CD4-positive, alpha-beta T cell treated with Interleukin-17A for 1 hour (primary cell): ENCODE measurements at places on chromosomes 5 and 9.

GRCh38 chr9:102047549-102047948 is 309.1 kb upstream of the GRIN3A start:
- no peak for DNase-seq

DNA sequence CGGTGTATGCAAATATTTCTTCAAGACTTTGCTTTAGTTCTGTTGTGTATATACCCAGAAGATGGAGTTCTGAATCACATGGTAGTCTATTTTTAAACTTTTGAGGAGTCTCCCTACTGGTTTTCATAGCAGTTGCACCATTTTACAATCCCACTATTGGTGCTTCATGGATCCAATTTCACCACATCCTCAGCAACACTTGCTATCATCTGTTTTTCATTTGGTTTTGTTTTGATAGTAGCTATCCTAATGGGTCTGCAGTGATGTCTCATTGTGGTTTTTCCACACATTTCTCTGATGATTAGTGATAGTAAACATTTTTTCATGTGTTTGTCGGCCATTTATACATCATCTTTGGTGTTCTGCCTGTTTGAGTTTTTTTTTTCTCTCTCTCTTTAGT is 1339.3 kb downstream of the EFNA5 start:
- DNase-seq: no peak

GRCh38 chr5:16865151-16865550 is 70.9 kb downstream of the MYO10 start:
- DNase-seq: no peak

DNA sequence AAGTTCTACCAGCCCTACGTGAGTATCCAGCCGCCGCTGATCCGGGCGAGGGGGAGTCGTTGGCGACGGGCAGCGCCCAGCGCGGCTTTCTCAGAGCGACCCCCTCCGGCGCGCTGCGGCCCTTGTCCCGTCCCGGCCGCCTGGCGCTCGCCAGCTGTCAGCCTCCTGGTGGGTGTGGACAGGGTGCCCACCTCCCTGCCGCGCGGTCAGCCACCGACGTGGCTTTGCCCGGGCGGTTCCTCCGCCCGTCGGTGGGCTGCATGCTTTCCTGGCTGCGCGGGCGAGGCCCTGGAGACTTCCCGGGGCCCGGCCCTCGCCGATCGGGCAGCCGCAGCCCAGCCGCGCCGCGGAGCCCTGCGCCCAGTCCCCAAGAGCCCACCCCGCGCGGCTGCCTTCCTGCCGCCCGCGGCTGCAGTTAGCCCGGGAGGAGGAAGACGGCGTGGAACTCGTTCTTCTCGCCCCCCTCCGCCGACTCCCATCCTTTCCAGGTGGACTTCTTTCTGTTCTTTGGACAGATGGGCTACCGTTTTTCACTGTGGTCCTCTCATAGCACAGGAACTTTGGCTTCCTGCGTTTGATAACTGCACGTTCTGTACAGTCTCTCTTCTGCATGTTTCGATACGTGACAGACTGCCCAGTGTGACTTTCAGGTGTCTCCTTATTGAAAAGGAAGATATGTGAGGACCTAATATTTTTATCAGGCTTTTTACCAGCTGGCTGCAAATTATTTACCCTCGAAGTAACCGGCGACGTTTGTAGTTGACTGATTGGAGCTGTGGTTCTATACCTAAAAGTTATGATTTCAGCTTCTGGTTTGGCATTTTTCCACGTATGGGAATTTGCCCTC is 577 bp downstream of the AP3S1 start:
- DNase-seq: peak; percentile 24

GRCh38 chr5:79853676-79854418 is 137.2 kb downstream of the MTX3 start:
- DNase-seq: no peak

DNA sequence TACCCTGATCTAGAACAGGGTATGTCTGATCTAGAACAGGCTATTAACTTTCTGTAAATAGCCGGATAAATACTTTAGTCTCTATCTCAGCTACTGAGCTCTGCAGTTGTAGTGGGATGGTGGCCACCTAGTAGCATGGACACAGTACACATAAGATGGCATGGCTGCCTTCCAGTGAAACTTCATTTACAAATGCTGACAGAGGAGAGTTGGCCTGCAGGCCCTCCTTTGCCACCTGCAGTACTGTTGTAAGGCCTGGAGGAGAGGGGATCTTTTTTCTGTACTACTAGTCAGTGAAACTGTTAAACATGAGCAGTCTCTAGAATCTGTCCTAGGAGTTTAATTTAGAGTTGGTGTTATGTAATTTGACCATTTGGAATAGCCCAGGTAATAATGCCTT is 86.0 kb downstream of the TRIO start:
- no peak for DNase-seq

GRCh38 chr5:141908796-141909195 is 14.9 kb upstream of the DELE1 start:
- no peak for DNase-seq

DNA sequence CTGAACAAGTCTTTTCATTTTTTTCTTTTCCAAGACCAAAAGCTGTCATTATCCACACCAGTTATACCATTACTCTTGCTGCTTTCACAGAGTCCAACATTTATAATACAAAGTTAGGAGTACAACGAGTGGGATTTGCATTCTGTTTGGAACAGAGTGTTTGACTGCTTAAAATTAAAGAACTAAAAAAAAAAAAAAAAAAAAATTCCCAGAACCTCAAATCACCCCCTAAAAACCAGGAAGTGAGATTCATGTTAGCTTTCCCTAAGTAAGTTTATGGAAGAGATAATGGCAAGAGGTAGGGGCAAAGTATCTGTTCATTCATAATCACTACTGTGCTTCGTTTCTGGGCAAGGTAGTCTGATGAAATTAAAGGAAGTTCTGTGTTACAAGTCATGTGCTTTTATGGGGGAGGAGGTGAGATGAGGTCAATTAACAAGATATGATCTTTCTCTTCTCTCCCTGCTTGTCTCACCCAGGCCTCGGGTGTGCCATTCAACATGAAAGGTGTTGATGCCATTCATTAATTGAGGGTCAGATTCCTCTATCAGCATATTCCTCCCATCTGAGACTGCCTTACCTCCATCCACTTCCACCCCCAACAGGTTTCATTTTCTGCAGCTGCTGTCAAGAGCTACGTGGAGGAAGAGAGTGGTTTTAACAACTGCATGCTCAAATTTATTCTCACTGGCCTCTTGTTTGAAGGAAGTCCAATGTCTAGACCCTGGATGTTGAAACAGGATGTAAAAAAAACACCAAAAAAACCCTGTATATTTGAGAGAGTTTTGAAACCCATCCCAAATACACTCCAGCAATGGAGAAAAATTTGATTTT is 58.1 kb downstream of the MARCHF3 start:
- peak; percentile 56 for DNase-seq

GRCh38 chr9:22053178-22053577 is 44.1 kb upstream of the CDKN2B start:
- DNase-seq: no peak

- DNase-seq: no peak
Observed at GRCh38 chr5:175253597-175253996, 190.4 kb downstream of the DRD1 start.

DNA sequence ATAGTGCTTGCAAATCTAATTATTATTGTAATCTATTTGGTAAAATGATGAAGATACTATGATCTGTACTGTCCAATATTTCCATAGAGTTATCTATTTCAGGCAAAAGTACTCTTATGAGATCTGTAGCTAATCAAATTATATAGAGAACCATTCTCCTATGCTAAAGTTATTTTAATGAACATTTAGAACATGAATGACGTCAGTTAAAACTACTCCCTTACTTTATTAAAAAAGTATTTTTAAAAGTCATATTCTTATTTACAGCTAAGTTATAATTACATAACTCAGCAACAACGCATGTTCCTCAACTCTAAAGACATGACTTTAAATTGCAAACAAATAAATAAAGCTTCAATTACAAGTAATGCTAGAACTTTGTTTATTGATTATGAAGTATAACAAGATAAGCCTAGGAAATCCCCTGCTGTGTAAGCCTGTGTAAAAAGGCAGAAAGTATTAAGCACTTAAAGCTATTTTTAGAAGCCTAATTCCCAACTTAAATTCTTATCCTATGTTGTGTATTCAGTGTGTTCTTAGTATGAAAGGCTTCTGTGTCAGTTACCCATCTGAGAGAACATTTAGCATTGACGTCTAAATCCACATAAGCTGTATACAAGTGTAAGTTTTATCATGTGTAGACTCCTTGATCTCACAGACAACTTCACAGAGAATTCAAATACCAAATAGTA is 285.7 kb downstream of the HCN1 start:
- DNase-seq: no peak

DNA sequence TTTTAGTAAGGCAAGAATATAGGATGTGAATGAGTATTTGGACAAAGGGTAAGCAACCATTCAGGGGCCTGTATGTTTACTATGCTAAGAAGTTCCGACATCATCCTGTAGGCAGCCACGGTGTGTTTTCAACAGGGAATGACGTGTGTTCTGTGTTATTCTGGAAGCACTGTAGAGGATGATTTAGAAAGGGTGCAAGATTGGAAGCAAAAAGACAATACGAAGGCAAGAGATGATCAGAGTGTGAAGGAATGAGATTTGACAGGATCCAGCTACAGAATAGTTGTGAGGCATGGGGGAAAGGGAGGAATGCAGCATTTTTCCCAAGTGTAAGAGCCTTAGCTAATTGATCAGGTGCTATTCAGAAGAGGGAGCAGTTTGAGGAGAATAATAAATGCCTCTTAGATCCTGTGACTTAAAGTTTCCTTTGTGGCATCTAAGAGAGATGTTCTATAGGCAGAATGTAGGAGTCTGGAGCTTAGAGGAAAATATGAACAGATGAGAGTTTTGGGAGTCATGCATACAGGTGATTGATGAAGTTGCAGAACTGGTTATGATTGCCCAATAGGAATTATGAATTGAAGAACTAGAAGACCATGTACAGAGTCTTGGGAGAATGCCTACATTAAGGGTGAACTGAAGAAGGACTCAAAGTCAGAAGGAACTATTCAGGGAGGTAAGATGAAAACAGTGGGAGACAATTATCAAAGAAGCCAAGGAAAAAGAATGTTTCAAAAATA is 2.5 kb downstream of the SMC5 start:
- DNase-seq: no peak

DNA sequence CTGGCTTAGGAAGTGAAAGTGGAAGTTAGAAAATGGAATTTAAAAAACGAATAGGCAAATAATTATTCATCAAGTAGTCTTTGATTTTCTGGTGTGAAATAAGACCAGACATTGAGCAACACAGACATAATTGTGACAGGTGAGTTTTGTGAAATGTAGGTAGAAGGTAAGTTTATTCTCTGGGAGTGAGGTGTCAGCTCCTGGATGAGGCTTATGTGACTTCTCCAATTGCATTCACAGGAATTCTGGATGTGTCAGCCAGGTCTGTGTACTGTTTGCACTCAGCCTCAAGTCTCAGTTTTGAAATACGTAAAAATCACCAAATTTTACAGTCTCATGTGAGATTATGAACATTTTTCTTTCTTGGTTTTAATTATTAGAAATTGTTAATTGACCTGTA is 537.6 kb downstream of the CETN3 start:
- DNase-seq: no peak

- DNase-seq: no peak
Observed at GRCh38 chr5:120502531-120502930, 38.4 kb downstream of the PRR16 start.

DNA sequence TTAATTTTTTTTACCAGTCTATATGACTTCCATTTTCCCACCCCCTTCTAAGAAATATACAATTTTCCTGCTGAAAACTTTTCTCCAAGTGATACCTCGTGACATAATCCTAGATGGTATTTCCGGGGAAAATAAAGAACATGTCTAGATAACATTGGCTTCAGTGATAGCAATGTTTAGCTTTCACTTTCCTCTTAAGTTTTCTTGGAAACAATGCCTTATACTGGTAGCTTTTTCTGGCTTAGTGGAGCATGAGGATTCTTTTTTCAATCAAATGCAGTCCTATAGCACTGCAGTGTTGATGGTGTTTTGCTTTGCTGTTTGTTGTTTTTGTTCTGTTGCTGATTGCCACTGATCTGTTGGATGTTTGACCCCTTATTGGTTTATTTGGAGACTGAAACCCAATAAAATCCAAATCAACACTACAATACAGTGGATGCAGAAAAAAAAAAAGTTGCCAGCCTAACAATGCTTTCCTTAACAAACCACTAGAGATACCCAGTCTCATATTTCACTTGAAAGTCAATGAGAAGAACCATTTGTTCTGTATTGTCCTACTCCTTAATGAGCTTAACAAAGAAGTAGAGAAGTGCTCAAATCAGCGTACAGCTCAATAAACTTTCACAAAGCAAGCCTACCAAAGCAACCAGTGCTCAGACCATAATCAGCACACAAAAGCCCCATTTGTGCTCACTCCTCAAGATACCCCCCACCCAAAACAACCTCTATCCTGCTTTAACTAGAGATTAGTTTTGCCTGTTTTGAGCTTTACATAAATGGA is 74.2 kb upstream of the GRAMD2B start:
- no peak for DNase-seq

DNA sequence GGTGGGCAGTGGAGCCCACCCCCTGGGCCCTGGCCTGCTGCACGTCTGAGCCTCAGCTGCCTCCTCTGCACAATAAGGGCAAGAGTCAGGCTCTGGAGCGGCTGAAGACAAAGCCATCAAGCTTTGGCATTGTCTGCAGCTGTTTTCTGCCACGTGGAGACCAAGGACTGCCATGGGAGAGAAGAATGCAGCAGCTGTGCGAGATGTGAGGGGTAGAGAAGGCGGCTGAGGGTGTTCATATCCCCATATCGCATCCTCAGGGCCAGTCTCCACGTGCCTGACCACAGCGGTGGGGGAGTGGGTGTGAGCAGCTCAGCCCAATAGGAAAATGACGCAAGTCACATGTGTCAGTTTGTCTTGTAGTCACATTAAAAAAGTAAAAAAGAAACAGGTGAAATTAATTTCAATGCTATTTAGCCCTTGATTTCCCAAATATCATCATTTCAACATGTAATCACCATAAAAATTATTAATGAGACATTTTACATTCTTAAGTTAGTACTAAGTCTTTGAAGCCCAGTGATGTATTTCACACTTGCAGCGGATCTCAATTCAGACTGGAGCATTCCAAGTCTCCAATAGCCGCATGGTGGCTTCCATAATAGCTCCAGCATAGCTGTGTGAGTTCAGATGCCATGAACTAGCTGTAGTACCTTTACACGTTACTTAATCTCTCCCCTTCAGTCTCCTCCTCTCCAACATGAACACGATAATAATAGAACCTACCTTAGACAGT is 6.6 kb downstream of the C1QTNF2 start:
- DNase-seq: no peak

DNA sequence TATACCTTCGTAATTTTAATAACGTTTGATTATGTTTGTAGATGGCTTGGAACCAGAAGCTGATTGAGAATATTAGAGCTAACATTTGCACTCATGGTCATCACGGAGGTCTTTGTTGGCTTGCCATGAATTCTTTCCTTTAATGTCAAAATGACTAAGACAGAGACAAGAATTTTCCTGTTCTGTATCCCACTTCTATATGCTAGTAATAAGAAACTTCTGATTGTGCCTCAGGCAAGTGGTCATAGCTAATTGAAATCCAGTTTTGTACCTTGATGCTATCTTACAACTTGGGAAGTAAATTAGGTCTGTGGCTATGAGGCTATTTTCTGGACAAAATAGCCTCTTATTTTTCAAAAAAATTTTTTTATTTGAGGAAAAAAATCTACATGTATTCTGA is 167.6 kb downstream of the RANBP17 start:
- no peak for DNase-seq
